Vagina (tissue), 2 donors: ENCODE measurements at places on chromosomes 4 and X. TPM values are rescaled to one million over a fixed set of nuclear protein-coding genes. Genes with fewer than 3 reads are reported as not detected.

DNA sequence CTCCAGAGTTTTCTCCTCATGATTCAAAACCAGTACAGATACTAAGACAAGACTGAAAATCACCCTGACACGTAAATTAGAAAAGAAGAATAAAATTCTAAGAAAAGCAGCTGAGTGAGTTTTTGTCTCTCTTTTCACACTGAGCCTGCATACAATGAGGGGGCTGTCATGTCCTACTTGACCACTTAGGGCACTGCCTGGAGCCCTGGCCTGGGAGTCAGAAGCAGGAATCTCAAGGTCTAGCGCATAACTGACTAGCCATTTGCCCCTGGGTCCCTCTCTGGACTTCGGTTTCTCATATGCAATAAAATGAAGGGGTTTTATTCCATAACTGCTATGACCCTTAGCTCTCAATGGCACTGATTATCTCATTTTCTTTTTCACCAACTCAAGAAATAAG is 36.7 kb upstream of the SLC25A4 start:
- DNase-seq, result no peak

The GPR82 gene
- not detected for total RNA-seq

DNA sequence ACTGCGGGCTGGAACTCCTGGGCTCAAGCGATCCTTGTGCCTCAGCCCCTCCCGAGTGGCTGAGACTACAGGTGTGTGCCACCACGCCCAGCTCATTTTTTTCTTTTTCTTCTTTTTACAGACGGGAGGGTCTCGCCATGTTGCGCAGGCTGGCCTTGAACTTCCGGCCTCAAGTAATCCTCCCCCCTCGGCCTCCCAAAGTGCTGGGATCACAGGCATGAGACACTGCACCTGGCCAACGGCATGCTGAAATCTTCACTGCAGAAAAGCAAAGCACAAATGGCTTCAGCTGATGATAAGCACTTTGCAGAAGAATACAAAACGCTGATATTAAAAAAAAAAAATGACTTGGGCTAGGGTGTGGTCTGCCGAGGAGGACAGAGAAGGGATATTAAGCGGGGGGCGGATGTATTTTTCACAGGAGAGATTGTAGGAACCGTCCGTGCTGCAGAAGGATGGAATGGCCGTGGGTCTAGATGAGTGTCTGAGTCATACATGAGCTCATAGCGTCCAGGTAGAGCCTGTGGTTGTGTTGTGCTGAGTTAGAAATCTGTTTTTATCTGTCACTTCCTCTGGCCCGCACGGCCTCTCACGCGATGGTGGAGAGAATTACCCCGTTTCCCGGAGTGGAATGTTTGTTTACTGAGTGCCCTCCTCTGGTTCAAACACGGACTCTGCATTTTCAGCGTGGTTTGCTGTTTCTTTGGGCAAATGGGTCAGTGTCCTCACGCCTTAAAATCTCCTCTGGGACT is 8.5 kb upstream of the AKAP17A start:
- peak; percentile 34 for DNase-seq

The ENPEP gene
- total RNA-seq, result 5.2 TPM

The CCNG2 gene
- 31.4 TPM for total RNA-seq

The UNC5C gene
- total RNA-seq, result 12.0 TPM

The GYG2 gene
- 15.7 TPM for total RNA-seq

- no peak for DNase-seq
Measured at GRCh38 chr4:112982680-112983079, 66.8 kb upstream of the ANK2 start.

The PDLIM3 gene
- 148 TPM for total RNA-seq

The SOX3 gene
- not detected for total RNA-seq
